ENCODE measurements at places on chromosomes 1 and 21.
A peak's percentile ranks its signal among the peaks of the same experiment; 100 is the strongest.

DNA sequence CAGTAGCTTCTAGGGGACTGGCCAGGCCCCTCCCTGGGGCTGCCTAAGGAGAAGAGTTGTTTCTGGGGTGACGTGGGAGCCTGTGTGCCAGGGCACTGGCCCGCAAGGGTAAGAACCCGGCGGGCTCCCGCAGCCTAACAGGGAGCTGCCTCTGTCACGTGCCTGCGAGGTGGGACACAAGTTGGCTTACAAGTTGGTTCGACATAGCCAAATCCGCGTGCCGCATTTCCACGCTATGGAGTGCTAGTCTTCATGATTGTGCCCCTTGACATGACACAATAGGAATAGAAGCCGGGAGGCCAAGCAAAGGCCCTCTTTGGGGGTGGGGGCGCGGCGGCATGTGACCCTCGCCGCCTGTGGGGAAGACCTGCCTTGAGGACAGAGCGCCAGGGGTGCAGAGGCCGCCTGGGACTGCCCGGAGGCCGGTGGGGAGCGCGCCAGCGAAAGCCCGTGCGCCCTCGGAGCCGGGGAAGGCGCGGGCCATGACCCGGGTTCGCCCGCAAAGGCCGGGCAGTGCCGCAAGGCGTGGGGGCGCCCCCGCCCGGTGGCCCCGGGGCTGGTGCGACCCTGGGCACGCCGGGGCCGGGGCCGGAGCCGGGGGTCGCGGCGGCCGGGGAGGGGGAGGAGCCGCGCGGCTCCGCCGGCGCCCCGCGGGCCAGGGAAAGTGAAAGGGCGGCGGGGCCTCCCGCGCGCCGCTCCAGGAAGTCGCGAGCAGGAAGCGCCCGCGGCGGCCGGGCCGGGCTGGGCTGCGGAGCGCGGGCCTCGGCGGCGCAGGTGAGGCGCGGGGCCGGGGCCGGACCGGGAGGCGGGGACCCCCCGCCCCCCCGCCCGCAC is at the start of gene SLC37A1:
Gene SLC37A1 (plus strand): TSS at position 702 of the 834 bp plus-strand sequence. CDS start 4,603 bp downstream, outside the sequence.
- DNase-seq, result no peak

DNA sequence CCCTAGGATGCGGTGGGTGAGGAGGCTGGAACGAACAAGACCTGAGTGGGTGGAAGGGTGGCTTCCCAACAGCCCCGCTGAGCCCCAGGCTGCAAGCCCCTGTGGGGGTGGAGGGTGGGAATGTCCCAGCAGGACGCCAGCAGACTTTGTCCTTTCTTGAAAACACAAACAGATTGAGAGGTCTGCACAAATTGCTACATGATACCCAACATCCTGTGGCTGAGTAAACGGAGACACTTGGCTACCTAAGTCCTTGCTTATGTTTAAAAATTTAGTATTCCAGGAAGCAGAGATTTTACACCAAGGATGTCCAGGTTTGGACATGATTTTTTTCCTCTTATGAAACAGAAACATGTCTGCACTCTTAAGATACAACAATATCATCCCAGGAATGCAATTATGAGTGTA is 11.8 kb upstream of the F3 start:
- DNase-seq, result no peak

DNA sequence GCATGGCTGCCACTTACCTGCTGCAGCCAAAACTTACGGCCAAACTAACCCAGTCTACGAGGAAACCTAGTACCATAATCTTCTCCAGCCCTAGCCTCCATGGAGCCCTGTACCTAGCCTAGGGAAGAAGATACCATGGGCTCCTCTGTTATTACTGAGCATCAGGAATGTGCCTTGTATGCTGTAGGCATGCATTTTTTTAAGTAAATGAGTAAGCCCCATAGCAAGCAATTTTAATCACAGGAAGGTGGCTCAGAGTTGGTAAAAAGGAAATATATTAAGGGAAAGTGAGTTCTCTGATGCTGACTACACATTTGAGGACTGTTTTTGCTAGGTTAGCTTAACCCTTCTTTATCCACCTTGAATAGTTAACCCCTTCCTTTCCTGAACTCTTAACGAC is 21.2 kb downstream of the NFASC start:
- no peak for DNase-seq

GRCh38 chr1:79448426-79448825 is 441.9 kb upstream of the ADGRL4 start:
- no peak for DNase-seq

- DNase-seq, result peak; percentile 66
These were observed 18.8 kb downstream of the KNCN start for GRCh38 chr1:46532498-46533178.

- DNase-seq, result no peak
These were observed 21.5 kb downstream of the WLS start for GRCh38 chr1:68210829-68211228.

All from dermis microvascular lymphatic vessel endothelial cell (primary cell).